ENCODE measurements at places on chromosomes 1 and 21.

GRCh38 chr1:97254731-97255463 lies 533.3 kb downstream of the PTBP2 start:
- DNase-seq, result no peak

GRCh38 chr1:45583666-45584350 lies at the start of gene NASP:
Gene NASP, plus strand, starts transcription at chr1:45584041. Its CDS starts 106 bp downstream, at chr1:45584147.
- peak; percentile 95 for DNase-seq

DNA sequence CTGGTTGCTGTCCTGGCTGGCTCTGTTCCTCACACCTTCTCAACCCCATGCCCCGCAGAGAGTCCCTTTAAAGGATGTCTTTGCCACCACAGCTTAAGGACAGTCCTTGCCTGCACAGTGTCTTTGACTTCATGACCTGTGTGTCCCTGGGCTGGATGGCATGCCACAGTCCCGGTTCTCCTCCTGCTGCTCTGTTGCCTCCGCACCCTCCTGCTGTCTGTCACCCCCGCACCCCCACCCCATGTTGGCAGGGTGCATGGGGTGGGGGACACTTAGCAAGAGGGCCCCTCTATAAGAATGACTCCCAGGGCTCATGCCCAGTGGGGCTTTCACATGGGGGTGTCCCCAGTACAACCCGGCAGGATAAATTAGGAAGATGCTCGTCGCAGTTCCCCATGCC lies 41.6 kb upstream of the PADI1 start:
- DNase-seq, result no peak

GRCh38 chr1:223374064-223374610 lies 10.2 kb upstream of the SUSD4 start:
- DNase-seq, result no peak

DNA sequence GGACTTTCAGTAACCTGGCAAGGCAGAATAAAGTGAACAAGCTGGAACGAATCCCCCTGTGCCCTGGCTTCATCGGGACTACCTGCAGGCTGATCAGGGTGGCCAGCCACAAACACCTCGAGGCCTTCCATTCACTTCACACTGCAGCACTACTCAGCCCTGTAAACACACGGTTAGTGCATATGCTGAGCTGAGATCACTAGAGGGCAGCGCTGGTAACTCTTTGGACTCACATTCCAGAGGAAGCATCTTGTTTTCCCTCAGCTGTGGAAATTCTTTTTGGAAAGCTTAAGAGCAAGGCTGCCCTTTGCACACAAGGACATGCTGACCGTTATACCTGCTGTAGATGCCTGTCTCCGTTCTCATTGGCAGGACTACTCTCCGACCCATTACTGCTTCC lies 32.1 kb downstream of the PCSK9 start:
- no peak for DNase-seq

GRCh38 chr1:17348593-17349234 lies 23.3 kb upstream of the PADI6 start:
- no peak for DNase-seq

DNA sequence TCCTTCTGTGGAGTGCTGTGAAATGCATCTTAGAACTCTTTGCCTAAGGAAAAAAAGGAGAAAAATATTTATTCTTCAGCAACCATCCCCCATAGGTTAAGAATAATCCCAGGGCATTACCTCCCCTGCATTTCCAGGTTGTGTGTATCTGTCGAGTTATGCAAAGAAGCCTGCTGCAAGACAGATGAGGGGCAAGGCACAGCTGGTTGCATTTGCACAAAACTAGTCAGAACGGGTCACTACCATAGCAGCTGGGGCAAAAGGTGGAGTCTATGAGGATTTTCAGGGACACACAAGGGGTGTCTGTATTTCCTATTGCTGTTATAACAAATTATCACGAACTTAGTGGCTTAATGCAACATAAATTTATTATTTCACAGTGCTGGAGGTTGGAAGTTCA lies 443.4 kb upstream of the C1orf87 start:
- no peak for DNase-seq

DNA sequence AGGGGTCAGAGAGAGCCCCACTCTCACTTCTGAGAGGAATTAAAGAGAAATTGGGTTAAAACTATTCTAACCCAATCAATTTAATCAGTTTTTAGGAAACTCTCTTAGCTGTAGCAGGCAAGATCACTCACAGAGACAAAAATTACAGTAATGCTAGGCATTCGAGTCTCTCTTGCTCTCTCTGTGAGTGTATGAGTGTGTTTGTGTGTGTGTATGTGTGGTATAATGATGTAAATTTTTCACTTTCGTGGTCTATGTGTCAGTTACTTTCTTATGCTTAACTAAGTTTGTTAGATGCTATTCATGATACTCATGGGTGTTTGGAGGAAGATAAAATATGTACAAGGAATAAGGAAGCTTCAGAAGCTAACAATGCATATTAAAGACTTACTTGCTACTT lies 131.3 kb downstream of the FASLG start:
- no peak for DNase-seq

Measured in activated CD4-positive, CD25-positive, alpha-beta regulatory T cell treated with anti-CD3 and anti-CD28 coated beads, Interleukin-2, amount 50 U/mL, for 72 hours (primary cell).